ENCODE measurements at places on chromosomes 12 and 14. TPM values are rescaled to one million over a fixed set of nuclear protein-coding genes. Genes with fewer than 3 reads are reported as not detected.

DNA sequence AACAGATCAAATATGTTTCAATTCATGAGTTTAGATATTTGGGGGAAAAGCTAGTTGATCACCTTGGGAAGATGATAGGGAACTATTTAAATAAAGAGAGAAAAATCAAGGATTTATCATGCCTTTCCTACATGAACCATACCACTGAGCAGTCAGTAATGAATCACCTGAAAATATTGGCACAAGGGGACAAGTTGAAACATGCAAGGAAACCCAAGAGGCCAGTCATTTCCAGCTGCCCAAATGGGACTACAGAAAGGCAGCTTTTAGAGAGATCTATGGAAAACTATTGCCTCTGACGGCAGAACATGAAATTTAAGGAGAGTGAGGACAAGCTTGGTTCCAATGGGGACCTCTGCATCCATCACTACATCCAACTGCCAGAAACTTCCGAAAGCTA, 14.1 kb upstream of the ETV6 start:
- no peak for DNase-seq
- peaks cover 6% of the 10 kb centered on the region for H3K4me1 ChIP-seq
- H3K27ac ChIP-seq = no peak overlapping the region
- no peak overlapping the region for H3K4me3 ChIP-seq

DNA sequence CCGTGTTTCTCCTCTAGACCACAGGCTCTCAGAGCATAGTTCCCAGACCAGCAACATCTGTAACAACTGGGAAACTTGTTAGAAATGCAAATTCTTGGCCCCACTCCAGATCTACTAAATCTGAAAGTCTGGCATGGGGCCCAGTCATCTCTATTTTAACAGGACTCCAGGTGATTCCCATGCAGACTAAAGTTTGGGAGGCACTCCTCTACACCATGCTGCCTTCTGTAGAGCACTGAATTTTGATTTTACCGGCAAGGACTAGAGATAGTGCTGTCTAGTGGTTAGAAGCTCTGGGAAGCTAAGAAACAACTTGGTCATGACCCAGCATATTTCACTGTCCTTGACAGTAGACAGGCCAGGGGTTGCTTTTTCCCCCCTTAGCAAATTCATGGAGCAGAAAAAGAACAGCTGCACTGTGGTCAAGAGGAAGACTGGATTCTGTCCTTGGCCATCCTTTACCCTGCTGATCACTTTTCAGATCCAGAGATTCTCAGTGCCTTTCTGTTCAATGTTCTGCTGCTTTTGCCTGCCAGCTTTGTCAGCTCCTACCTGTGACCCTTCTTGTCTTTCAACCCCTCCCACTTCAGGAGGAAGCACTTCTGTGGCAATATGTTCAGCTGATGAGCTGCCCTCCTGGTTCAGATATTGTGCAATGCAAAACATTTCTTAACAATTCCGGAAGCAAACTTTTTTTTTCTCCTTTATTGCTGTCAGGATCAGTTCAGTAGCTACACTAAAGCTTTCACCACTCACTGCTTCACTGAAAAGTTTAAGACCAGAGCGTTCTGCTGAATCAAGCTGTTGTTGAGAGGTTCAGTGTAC, 133.8 kb upstream of the NUDT4 start:
- peaks cover 3% of the 10 kb centered on the region for H3K36me3 ChIP-seq
- H3K27me3 ChIP-seq = no peaks in the 10 kb centered on the region
- H3K27ac ChIP-seq = peak overlapping the region; percentile 95
- peak; percentile 25 for DNase-seq
- H3K4me1 ChIP-seq = peaks cover 48% of the 10 kb centered on the region
- peak overlapping the region; percentile 76 for H3K4me3 ChIP-seq

GRCh38 chr12:47400266-47400665, 305.6 kb downstream of the RPAP3 start:
- no peak for DNase-seq
- H3K36me3 ChIP-seq = peaks cover 31% of the 10 kb centered on the region
- H3K4me1 ChIP-seq = peaks cover 79% of the 10 kb centered on the region
- no peaks in the 10 kb centered on the region for H3K27me3 ChIP-seq
- peak overlapping the region; percentile 69 for H3K27ac ChIP-seq
- no peak overlapping the region for H3K4me3 ChIP-seq

- H3K36me3 ChIP-seq = no peaks in the 10 kb centered on the region
- H3K4me3 ChIP-seq = no peak overlapping the region
- no peak for DNase-seq
These were observed 71.4 kb downstream of the ADAMTS20 start for GRCh38 chr12:43480591-43480990.

- no peaks in the 10 kb centered on the region for H3K36me3 ChIP-seq
- H3K4me1 ChIP-seq = no peaks in the 10 kb centered on the region
- no peak overlapping the region for H3K27ac ChIP-seq
- H3K4me3 ChIP-seq = no peak overlapping the region
These were observed 76.7 kb upstream of the SLC8A3 start for GRCh38 chr14:70265422-70265821.

The FGF23 gene
- not detected for total RNA-seq

DNA sequence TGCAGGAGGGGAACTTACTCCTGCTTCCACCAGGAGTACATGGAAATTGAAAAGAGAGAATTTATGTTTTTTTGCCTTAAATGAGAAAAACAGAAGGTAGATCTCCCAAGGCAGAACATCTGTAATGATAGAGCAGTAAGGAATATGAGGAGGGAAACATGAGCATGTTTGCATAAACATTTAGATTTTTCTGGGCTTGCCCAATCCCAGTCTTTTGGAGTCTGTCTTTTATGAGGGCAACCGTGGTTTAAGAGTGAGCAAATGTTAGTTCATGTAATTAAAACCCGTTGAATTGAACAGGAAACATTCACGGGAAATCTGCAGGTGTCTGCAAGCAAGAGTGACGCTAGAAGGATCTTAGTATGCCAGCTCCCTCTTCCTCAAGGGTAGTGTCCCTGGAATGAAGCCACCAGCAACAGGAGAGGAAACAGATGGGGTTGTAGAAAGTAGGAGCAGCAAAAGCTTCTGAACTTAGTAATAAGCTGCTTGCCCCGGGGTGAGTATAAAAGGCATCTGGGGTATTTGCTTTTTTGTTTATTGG, 79.3 kb downstream of the ARF6 start:
- H3K4me3 ChIP-seq = peak overlapping the region; percentile 97
- no peak for DNase-seq

DNA sequence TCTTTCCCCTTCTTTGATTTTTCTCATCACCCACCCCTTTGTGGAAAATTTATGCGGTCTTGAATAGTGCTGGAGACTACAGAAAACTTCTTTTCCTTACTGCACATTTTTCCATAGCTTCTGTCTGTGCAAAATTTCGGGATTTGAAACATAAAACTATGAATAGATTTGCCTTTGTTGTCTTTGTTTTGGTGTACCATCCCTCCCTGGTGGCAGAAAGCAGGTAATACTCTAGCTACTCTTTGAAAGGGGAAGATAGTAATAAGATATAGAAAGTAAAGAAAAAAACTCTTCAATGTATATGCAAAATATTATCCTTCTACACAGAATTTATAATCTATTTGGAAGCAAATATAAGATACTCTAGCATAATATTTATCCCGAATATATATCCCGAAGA, 79.1 kb upstream of the LMO3 start:
- no peaks in the 10 kb centered on the region for H3K36me3 ChIP-seq
- H3K4me3 ChIP-seq = no peak overlapping the region

The COL2A1 gene
- total RNA-seq = 0.14 TPM

The CIROP gene
- total RNA-seq = not detected

DNA sequence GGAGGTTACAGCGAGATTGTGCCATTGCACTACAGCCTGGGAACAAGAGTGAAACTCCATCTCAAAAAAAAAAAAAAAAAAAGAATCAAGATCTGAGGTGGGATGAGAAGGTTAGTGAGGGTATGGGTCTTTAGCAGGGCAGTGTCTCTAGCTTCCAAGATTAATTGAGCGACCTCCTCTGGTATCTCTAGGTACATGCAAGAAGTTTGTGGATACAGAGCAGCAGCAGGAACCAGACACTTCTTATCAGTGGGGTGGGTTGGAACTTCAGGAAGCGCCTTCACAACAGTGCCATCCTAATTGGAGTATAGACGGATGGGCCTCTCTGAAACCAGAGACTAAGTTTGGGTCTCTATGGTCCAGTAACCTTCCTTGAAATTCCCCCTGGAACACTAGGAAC, 51.9 kb upstream of the CISTR start:
- DNase-seq = no peak
- no peak overlapping the region for H3K4me3 ChIP-seq
- H3K27me3 ChIP-seq = peaks cover 53% of the 10 kb centered on the region

DNA sequence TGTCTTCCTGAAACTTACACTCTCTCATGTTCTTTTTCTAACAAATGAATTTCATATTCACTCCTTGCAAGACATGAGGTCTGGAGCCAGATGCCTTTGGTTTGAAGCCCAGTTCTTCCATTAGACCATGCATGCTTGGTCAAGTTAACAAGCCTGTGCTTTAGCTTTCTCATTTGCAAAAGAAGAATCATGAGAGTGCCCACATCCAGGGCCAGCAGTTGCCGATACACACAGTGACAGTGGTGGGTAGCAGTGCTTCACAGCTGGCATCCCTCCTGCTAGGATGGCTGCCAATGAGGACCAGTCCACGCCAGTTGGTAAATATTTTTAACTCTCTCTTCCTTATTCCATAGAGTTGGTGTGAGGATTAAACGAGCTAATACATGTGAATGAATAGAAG, 163.1 kb downstream of the PHLDA1 start:
- H3K27me3 ChIP-seq = peaks cover 21% of the 10 kb centered on the region
- H3K4me3 ChIP-seq = no peak overlapping the region
- no peaks in the 10 kb centered on the region for H3K4me1 ChIP-seq
- no peaks in the 10 kb centered on the region for H3K36me3 ChIP-seq
- no peak for DNase-seq

DNA sequence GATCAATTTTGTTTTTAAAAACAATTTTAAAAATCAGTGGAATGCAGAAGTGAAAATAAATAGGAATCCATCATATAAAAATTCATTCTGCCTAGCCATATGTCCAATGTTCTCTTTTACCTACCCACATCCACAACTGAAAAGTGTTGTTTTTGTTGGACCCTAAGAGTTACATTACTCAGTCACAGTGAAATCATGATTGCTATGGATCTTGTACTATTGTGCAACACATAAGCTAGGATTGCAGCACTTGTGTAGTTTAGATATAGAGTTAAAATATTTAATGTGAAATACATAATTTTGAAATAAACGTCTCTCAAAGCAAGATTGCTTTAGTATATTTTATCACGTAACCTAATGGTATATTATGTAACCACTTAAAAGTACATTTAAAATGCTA, 213.3 kb upstream of the CLEC14A start:
- no peaks in the 10 kb centered on the region for H3K4me1 ChIP-seq
- no peak for DNase-seq
- H3K27me3 ChIP-seq = no peaks in the 10 kb centered on the region
- no peak overlapping the region for H3K27ac ChIP-seq
- no peak overlapping the region for H3K4me3 ChIP-seq
- no peaks in the 10 kb centered on the region for H3K36me3 ChIP-seq

- H3K27me3 ChIP-seq = no peaks in the 10 kb centered on the region
- H3K4me1 ChIP-seq = no peaks in the 10 kb centered on the region
- no peak overlapping the region for H3K4me3 ChIP-seq
- no peak overlapping the region for H3K27ac ChIP-seq
These were observed 167.9 kb downstream of the FSCB start for GRCh38 chr14:44339231-44339630.

DNA sequence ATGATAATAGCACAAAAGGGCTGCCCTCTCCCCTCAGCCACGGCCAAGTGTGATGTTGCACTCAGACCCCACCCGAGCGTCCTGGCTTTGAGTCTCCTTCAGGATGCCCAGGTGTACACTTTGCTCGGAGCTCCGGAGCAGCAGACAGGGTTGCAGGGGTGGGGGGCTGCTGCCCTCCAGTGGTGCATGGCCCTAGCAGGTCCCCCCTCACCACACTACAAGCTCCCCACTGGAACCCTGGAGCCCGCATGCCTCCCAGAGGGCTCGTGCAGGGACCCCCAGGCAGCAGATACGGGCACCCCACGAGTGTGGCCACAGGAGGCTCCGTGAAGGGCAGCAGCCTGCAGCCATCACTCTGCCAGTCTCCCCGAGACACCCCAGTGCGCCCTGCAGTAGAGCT, 69.9 kb upstream of the C14orf180 start:
- no peak overlapping the region for H3K27ac ChIP-seq
- peaks cover 13% of the 10 kb centered on the region for H3K27me3 ChIP-seq
- H3K4me1 ChIP-seq = no peaks in the 10 kb centered on the region
- H3K4me3 ChIP-seq = no peak overlapping the region
- no peaks in the 10 kb centered on the region for H3K36me3 ChIP-seq
- no peak for DNase-seq

The CEBPE gene
- 0.36 TPM for total RNA-seq

DNA sequence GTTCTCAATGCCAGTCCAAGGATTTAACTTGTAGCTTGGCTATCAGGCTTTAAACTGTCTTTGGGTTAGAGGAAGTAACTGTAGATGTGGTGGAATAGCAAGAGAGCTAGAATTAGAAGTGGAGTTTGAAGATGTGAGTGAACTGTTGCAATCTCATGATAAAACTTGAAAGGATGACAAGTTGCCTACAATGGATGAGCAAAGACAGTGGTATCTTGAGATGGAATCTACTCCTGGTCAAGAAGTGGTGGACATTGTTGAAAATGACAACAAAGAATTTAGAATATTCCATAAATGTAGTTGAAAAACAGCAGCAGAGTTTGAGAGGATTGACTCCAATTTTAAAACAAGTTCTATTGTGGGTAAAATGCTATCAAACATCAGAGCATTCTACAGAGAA, 199.0 kb downstream of the DUSP6 start:
- DNase-seq = no peak
- H3K4me3 ChIP-seq = no peak overlapping the region
- H3K36me3 ChIP-seq = peaks cover 16% of the 10 kb centered on the region
- no peaks in the 10 kb centered on the region for H3K27me3 ChIP-seq
- peaks cover 36% of the 10 kb centered on the region for H3K4me1 ChIP-seq

The FLRT2 gene
- total RNA-seq = not detected

GRCh38 chr12:95185072-95185471, 32.2 kb downstream of the FGD6 start:
- no peak overlapping the region for H3K4me3 ChIP-seq
- no peak for DNase-seq
- no peaks in the 10 kb centered on the region for H3K36me3 ChIP-seq
- no peak overlapping the region for H3K27ac ChIP-seq
- H3K4me1 ChIP-seq = peaks cover 6% of the 10 kb centered on the region
